ENCODE measurements at places on chromosomes 3 and 15.

- no peak for DNase-seq
Measured at GRCh38 chr3:171172070-171172469, 145.6 kb upstream of the SLC2A2 start.

DNA sequence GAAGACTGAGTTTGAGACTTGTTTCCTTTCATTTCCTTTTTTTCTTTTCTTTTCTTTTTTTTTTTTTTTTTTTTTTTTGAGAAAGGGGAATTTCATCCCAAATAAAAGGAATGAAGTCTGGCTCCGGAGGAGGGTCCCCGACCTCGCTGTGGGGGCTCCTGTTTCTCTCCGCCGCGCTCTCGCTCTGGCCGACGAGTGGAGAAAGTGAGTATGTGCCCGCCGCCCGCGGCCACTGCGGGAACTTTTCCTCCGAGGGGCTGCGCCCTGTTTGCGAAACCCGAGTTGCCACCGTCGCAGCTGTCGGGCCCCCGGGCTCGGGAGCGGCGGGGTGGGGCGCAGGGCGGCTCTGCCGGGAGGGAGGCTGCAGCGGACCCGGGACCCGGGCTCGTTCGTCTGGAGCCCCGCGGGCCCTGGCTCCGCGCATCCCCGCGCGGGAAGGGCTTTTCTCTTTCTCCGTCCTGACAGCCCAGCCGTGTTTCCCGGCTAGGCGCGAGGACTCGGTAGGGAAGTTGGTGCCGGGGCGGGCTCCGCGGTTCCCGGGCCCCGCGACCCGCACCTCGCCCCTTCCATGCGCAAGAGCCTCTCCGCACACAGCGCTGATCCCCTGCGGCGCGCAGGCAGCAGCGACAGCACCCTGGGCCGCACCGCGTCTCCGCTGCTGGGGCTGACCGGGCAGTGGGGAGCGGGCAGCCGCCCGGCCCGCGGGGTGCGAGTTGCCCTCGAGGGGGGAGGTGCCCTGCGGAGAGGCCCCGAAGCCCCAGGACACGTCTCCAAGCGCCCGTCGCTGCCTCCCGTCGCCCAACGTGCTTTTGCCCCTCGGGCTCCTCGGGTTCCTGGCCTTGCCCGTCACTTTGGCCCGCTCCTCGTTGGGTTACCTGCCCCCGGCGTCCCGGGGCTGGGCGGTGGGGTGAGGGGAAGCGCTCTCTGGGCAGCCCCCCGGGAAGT, 1.4 kb downstream of the IGF1R start:
- peak; percentile 48 for DNase-seq

- DNase-seq = no peak
Measured at GRCh38 chr3:24012589-24013269, 67.6 kb downstream of the NR1D2 start.

GRCh38 chr3:10528046-10528445, 22.7 kb upstream of the ATP2B2 start:
- DNase-seq = no peak

DNA sequence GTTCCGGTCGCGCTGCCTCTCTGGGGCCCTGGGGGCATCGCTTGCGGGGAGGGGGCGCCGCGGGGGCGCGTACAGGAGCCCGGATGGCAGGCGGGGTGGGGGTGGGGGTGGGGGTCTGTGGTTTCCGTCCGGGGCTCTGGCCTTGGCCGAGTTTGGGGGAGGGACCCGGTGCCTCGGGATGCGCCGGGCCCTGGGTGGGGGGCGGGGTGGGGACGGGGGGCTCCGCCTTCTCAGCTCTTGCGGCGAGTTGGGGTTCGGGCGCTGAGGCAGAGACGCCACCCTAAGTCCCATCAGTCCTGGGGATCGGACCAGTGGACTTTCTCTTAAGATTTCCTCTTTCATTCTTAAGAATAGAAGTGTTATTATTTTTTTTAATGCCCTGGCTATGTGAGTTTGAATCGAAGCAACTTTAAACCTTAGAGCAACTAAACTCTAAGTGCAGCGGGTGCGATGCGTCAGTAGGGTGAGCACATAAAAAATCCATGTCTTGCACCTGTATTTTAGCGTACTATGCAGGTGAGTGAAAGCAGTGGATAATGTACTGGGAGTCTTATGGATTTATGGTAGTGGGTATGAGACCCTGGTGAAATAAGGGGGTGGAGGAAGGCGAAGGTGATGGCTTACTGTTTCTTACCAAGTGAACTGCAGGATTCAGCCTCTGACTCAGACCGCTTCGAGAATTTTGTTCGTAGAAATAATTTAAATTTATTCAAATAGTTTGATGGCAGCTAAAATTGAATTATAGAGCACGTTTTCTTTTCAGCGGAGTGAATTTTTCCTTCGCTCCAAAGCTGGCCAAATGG, 762 bp downstream of the CTNNB1 start:
- DNase-seq = peak; percentile 27

DNA sequence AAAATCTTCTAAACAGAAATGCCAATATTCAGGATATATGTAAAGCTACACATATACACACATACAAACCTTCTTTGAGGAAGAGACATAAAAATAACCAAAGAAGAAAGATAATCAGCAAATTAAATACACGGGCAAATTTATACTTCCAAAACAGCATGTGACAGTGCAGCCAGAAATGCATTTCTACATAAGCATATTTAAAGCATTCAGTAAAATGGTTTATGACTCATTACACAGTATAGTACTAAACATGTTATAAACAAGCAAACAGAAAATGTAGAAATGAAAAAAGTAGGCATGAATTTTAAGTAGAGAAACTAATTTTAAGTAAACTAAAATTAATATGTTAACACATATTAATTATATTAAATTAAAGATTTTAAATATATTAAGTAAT, 1717.2 kb downstream of the OTOL1 start:
- no peak for DNase-seq

GRCh38 chr3:113132571-113132996, 78.8 kb upstream of the BOC start:
- no peak for DNase-seq

GRCh38 chr15:39031596-39031995, 467.0 kb upstream of the RASGRP1 start:
- no peak for DNase-seq

Measured in activated naive CD4-positive, alpha-beta T cell (primary cell).